ENCODE measurements at places on chromosomes 16 and 17. TPM values are rescaled to one million over a fixed set of nuclear protein-coding genes. Genes with fewer than 3 reads are reported as not detected.

DNA sequence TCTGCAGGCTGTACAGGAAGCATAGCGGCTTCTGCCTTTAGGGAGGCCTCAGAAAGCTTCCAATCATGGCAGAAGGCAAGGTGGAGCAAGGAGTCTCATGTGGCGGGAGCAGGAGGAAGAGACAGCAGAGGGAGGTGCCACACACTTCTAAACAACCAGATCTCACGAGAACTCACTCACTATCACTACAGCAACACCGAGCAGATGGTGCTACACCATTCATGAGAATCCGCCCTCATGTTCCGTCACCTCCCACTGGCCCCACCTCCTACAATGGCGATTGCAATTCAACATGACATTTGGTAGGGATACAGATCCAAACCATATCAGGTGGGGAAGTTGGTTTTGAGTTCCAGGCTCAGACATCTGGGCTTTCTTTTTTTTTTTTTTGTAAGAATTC is 31.9 kb upstream of the NUDT7 start:
- DNase-seq, result no peak

GRCh38 chr16:10390330-10390729 is 4.5 kb downstream of the ATF7IP2 start:
- DNase-seq, result no peak

DNA sequence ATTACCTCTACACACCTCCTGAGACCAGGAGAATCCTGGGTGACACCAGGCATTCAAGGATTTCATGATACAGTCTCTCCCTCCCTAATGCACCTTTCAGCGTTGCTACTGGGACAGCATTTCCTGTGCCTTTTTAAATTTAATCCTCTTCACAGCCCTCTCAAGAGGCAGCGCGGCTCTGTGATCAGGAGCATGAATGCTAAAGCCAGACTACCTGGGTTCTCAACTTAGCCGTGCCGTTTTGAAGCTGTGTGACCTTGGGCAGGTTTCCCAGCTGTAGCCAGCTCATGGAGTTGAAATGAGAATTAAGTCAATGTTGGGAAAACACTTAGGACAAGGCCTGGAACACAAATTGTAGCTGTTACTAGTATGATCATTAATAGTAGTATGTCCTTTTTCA is 191.8 kb downstream of the XYLT1 start:
- DNase-seq, result no peak

DNA sequence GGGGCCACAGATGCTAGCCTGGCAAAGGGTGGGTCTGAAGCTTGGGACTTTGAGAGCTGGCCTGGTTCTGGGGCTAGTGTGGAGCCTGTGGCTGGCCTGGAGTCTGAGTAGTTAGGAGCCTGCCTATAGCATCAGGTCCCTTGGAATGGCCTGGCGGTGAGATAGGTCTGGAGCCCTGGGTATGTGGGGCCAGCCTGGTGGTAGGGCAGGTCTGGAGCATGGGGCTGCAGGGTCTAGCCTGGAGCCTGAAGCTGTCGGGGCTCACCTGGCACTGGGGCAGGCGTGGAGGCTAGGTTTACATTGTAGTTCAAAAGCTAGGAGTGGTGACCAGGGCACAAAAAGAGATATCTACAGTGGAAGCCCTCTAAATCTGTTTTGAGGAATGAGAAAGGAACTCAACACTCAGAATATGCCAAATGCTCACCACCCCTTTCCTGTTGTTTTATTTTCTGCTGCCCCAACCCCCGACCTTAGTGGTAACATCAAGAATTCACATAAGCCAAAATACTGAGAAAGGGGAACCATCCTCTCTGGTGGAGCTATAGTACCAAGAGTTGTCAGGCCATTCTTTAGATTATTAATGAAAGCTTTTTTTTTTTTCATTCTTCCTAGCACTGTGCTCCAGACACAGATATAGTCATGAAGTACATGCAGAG is 100.3 kb downstream of the TANC2 start:
- DNase-seq, result no peak

DNA sequence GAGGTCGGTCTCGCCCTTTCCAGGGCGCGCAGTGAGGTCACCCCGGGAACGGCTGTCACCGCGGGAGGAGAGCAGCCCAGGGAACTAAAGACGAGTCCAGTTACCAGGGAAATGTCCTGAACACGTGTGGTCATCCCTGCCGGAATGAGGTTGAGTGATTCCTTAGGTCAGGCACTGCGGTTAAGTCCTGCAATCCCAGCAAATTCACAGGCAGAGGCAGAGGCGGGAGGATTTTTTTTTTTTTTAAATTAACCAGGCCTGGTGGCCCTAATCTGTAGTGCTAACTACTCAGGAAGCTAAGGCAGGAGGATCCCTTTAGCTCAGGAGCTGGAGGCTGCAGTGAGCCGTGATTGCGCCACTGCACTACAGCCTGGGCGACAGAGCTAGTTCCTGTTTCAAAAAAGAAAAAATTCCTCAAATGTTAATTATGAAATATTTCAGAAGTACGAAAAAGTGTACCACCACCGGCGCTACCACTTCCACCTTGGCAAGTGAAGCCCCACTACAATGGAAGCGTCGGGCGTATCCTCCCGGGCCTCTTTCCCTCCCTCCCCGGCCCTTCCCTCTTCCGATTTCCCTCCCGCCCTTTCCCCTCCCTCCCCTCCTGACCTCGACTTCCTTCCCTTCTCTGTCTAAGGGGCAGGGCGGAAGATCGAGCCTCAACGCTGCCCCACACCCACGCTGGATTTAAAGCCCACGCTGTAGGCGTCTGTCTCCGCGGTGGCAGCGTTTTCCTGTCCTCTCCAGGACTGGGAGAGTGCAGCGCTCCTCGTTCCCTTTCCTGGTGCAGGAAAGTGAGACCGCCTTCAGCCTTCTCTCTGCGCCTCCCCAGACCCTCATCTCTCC is 27.3 kb downstream of the SLFN11 start:
- peak; percentile 26 for DNase-seq

DNA sequence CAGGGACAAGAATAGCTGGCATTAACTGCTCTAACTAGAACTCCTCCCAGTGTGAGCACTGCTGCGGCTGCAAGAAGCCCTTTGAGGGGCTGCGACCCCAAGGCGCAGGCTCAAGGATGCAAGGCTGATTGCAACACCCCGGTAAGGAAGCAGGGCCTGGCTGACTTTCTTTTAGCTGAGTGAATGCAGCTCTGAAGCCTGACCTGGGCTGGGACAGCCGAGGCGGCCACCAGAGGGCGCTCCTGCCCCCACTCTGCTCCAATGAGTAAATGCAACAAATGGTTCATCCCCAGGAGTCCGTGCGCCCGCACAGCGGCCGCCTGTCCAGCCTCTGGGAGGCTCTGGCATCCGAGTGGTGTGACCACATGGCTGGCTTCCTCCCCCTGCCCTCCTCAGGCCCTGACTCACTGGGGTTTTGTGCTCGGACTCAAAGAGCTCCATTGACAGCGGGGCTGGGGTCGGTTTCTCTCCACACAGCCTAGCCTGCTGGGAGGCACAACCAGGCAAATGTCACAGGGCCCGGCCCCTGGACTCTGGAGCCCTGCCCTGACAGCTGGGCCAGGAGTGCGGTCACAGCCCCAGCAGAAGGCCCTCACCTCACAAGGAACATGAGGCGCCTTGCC is at the start of gene SMIM5:
SMIM5 (plus strand) TSS at position 572 of the 623 bp plus-strand sequence. CDS start 6,768 bp downstream, outside the sequence.
- DNase-seq, result peak; percentile 72

GRCh38 chr16:65312071-65312470 is 190.2 kb upstream of the CDH11 start:
- no peak for DNase-seq

GRCh38 chr17:61450641-61451537 is 1.3 kb upstream of the TBX4 start:
- no peak for DNase-seq

TPSD1 gene
- not detected for polyA plus RNA-seq

NPIPA2 gene
- not detected for polyA plus RNA-seq
